ENCODE measurements at places on chromosomes 4 and X.
A peak's percentile ranks its signal among the peaks of the same experiment; 100 is the strongest.

DNA sequence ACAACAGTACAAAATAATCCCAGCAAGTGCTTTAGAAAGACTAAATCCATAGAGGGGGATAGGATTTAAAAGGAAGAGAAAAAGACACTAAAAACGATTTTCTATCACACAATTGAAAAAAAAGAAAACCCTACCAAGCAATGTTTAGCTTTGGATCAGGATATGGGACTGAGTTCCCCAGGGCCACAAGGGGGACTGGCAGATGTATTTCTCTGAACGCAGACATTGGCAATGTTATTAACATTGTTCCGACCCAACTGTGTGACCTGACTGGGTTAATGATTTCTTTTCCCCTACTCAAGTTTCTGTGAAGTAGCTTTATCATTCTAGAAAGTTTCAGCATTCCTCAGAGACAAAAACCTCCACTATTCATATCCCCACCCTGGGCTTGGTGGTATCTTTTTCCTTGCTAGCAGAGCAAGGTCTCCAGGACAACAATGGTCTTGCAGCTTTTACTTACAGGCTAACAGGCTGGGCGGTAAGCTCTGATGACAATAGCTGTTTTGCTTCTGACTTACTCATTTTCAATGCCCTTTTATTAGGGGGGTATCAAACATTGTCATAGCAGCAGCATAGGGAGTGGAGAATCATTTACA is 25.8 kb downstream of the SLC7A11 start:
- DNase-seq, result no peak

DNA sequence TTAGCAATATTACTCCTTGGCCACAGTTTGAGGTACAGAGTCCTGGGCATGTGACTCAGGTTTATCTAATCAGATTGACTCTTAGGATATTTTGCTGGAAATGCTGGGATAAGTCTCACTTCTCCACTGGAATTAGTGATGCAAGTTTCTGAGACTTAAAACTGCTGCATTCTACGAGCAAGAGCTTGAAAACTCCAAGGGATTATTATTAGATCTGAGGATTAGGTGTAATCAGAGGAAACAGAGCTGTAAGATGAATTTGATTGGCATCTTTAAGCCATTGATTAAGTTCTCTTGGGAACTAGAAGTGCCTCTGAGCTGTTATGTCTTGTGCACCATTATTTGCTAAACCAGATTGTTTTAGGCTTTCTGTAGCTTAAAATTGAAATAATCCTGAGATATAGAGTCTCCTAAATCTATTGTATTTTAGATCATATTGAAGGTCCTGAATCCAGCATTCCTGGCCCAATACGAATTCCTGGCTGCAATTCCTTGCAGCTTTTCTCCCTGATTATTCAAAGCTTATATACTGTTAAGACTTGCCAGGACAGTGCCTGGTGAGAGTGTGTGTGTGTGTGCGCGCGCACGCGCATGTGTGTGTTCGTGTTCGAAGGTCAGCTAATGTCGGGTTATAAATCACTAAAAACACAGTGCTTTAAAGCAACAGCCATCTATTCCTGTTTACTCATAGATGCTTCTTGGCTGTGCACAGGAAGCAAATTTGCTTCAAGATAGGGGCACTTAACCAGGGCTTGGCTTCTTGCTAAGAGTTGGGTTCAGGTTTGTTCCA is 735.1 kb downstream of the STIM2 start:
- DNase-seq, result no peak

GRCh38 chrX:136577552-136577951 is 45.5 kb downstream of the VGLL1 start:
- DNase-seq, result peak; percentile 33

DNA sequence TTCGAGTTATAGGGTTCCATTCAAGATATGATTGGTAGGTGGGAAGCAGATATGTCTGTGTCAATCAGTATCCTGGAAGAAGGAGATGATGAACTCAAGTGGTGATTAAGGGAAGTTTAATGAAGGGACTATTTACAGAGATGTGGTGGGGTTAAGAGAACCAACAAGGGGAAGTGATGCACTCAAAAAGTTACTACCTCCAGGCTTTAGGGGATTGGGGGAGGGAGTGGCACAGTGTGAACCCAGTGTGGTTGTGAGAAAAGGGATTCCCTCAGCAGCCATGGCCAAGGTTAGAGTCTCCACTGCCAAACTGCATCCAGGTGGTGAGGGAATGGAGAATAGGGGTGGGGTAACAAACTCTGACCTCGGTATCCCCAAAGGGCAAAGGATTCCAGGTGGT is 27.9 kb downstream of the PKD2 start:
- DNase-seq, result no peak

GRCh38 chrX:139224953-139225665 is 305.4 kb upstream of the F9 start:
- no peak for DNase-seq

All from nephron progenitor cell (in vitro differentiated cells).